ENCODE measurements at places on chromosomes 6 and 20. TPM values are rescaled to one million over a fixed set of nuclear protein-coding genes. Genes with fewer than 3 reads are reported as not detected.
A peak's percentile ranks its signal among the peaks of the same experiment; 100 is the strongest.

DNA sequence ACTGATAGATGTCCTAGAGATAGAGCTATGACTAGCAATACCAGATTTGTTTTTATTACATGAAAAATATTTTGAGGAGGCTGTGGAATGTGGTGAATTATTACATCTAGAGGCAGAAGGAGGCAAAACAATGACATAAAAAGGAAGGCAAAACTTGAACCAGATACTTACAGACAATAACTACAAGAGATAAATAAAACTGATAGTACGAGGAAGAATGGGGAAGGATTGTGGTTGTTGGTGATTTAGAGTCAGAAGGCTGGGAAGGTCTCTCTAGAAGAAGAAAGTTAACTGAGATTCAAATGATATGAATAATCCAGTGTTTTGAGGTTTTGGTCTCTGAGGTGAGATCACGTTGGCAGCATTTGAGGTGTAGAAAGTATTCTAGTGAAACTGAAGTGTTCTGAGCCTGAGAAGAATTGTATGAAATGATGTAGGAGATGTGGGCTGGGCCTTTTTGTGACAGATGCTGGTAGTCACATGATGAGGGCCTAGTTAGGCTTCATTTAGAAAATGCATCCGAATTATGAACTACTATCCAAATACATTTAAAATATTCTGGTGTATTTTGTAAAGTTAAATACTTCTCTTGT, 589.1 kb downstream of the EYS start:
- DNase-seq, result no peak

PPP1R16B gene
- 4.9 TPM for polyA plus RNA-seq

- no peak for DNase-seq
These were observed 145.0 kb downstream of the ZDHHC14 start for GRCh38 chr6:157525918-157526425.

GRCh38 chr6:4940416-4940815, 63.4 kb downstream of the RPP40 start:
- no peak for DNase-seq

DNA sequence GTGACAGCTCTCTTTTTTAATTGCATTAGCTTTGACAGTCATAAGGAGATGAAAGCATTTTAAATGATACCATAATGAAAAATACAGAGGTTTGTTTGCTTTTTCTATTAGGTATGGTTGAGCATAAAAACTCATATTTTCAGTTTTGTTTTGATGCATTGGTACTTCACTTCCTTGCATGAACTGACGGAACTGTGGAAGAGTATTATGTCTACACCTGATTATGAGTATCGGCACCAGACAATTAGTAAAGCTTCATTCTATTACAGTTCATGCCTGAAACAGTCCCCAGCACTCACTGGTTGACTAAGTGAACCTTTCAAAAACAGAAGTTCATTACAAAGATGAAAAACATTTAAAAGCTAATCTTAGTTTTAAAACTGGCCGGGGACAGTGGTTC, 593.0 kb downstream of the GRIK2 start:
- no peak for DNase-seq

- no peak for DNase-seq
These were observed 13.3 kb downstream of the GABBR1 start for GRCh38 chr6:29619578-29620160.

DNA sequence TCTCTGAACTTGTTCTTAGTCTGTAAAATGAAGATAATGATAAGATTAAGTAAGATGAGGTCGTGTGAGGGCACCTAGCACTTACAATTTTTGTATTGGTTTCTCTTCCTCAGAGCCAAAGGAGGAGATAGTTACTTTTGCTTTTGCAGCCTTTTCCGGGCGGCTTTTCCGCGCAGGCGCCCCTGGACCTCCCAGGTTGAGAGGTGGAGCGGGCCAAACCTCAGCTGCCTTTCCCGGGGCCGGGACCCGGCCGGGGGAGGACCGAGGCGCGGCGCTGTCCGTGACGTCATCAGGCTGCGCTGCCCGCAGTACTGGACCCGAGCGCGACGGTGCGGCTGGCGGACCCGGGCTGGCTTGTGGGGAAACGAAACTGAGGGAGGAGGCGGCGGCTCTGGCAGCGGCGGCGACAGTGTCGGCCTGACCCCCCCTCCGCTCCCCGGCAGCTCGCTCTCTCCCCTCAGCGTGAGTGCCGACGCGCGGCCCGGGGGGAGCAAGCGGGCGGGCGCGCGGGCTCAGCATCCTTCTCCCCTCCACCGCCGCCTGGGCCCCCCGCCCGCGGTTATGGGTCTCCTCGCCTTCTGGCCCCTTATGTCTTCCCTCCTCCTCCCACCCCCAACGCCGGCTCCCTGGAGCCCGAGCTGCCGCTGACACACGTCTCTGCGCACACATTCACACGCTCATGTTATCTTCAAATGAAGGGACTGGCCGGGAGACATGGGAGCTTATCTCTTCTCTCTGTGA, at the start of gene CMTR1:
CMTR1 (plus strand) TSS at position 306 of the 741 bp plus-strand sequence. CDS start 2,409 bp downstream, outside the sequence.
- DNase-seq, result peak; percentile 97

GRCh38 chr6:91127752-91128151, 540.9 kb upstream of the MAP3K7 start:
- no peak for DNase-seq

DNA sequence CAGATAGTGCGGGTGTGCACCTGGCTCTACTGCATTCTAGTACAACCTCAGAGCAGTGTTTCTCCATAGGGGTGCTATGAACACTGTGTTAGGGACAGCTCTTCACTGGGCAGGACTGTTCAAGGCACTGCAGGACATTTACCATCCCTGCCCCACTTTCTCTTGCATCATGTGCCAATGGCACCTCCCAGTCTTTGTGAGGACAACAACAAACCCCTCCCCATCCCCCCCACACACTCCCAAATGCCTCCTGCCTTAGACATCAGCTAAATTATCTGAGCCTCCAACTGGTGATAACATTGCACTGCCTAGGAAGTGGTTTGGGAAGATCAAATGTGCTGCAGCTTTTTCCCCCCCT, 98.9 kb downstream of the FYN start:
- no peak for DNase-seq

GRCh38 chr20:46056970-46057855, 28.2 kb downstream of the SLC12A5 start:
- peak; percentile 87 for DNase-seq

NMBR gene
- polyA plus RNA-seq, result not detected
